ENCODE measurements at places on chromosomes 12 and 14. TPM values are rescaled to one million over a fixed set of nuclear protein-coding genes. Genes with fewer than 3 reads are reported as not detected.

The TMEM229B gene
- 0.22 TPM for total RNA-seq

The LRRIQ1 gene
- total RNA-seq, result 0.41 TPM

The KIF5A gene
- 0.14 TPM for total RNA-seq

The CLEC2D gene
- 1.1 TPM for total RNA-seq

The CDH24 gene
- 5.2 TPM for total RNA-seq

The RNASE7 gene
- not detected for total RNA-seq

The CELA1 gene
- total RNA-seq, result not detected

The RFX4 gene
- not detected for total RNA-seq

The PTPN21 gene
- total RNA-seq, result 6.0 TPM

The CLEC9A gene
- not detected for total RNA-seq

The SSTR1 gene
- total RNA-seq, result not detected

The SLC4A8 gene
- total RNA-seq, result 1.0 TPM

The KANSL2 gene
- total RNA-seq, result 43.7 TPM

The DIO2 gene
- total RNA-seq, result 10.7 TPM

The FERMT2 gene
- total RNA-seq, result 44.4 TPM

The CACNA1C gene
- total RNA-seq, result not detected

The MYF6 gene
- total RNA-seq, result not detected

The NEUROD4 gene
- not detected for total RNA-seq

The LYSET gene
- total RNA-seq, result 33.7 TPM

The CISTR gene
- not detected for total RNA-seq

The INHBC gene
- not detected for total RNA-seq

The DEPDC4 gene
- total RNA-seq, result 1.4 TPM

The MON2 gene
- 14.8 TPM for total RNA-seq

The SYT1 gene
- total RNA-seq, result 7.0 TPM

The TBC1D30 gene
- total RNA-seq, result 1.7 TPM

The LRIG3 gene
- total RNA-seq, result 6.0 TPM

The IFT43 gene
- total RNA-seq, result 39.7 TPM

The FOXG1 gene
- total RNA-seq, result 0.17 TPM

The DDX24 gene
- 191 TPM for total RNA-seq

The TM9SF1 gene
- 68.4 TPM for total RNA-seq

The RHOJ gene
- not detected for total RNA-seq

The SYNJ2BP gene
- 10.8 TPM for total RNA-seq

The LPAR5 gene
- total RNA-seq, result 0.47 TPM

The IL26 gene
- total RNA-seq, result not detected

The TAS2R9 gene
- total RNA-seq, result not detected

The GMPR2 gene
- 65.1 TPM for total RNA-seq

The AKAP3 gene
- total RNA-seq, result 0.03 TPM

The SCN8A gene
- 1.8 TPM for total RNA-seq

The SUSD6 gene
- 7.0 TPM for total RNA-seq

The SH2B3 gene
- 7.7 TPM for total RNA-seq

The GZMH gene
- total RNA-seq, result not detected

The ANO2 gene
- not detected for total RNA-seq

The PLD4 gene
- not detected for total RNA-seq

The FZD10 gene
- total RNA-seq, result not detected

The TGFB3 gene
- total RNA-seq, result 0.99 TPM

The MAPKAPK5 gene
- 58.2 TPM for total RNA-seq

The PTPN6 gene
- 14.0 TPM for total RNA-seq

The RGS6 gene
- not detected for total RNA-seq

The KRT5 gene
- total RNA-seq, result not detected

All from A549 treated with RU486 at 1 μM for 4 hours (cell line).